ENCODE measurements at places on chromosomes 6 and 20. TPM values are rescaled to one million over a fixed set of nuclear protein-coding genes. Genes with fewer than 3 reads are reported as not detected.
A peak's percentile ranks its signal among the peaks of the same experiment; 100 is the strongest.

DNA sequence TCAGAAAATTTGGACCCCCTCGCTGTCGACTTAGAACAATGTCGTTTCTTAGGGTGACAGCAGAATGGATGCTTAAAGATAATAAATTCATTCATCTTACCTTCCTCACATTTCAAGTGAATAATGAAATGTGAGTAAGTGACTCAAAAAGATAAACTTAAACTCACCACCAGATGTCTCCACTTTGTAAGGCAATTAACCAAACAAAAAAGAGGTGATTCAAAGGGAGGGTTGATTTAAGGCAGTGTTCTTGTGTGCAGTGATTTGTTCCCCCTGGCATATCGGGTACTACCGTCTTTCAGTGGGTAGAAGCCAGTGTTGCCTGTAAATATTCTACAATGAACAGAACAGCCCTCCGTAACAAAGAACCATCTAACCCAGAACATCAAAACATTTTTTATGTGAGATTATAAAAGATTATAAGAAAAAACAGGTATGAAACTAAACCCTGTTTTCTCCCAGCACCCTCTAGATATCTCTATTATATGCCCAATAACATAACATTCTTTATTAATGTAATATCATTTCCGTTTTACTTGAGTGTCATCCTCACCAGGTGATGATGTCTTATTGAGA lies 589.7 kb downstream of the CBLN4 start:
- H3K4me3 ChIP-seq, result no peak overlapping the region
- no peak for DNase-seq
- no peaks in the 10 kb centered on the region for H3K36me3 ChIP-seq
- H3K27ac ChIP-seq, result no peak overlapping the region
- no peaks in the 10 kb centered on the region for H3K27me3 ChIP-seq

Gene LINC00237
- not detected for total RNA-seq

DNA sequence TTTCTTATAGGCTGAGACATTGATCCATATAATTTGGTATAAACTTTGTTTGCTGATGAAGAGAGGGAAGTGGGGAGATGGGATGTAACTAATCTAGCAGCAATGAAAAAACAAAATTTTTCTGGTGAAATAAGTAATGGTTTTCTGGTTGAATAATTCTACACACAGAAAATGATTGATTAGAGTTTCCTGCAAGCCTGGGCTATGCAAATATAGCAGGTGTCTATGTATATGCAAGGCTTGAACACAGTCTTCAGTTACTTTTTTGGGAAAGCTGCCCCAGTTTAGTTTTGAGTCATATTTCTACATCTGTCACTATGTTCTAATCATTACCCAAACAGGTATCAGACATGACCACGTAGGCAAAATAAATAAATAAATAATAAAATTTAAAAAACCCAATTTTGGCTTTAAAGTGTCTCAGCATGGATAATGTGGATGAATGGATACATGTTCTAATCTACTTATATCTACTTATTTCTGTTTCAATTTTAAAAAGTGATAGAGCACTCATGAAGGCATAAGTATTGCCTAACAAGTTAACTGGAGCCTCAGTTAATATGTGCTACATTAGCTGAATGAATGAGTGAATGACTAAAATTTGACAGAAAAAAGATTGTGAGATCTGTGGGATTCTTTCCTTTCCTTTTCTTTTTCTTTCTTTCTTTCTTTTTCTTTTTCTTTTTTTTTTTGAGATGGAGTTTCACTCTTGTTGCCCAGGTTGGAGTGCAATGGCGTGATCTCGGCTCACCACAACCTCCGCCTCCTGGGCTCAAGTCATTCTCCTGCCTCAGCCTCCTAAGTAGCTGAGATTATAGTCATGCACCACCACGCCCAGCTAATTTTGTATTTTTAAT lies 37.2 kb upstream of the TFB1M start:
- H3K27ac ChIP-seq, result no peak overlapping the region
- no peaks in the 10 kb centered on the region for H3K4me1 ChIP-seq
- H3K36me3 ChIP-seq, result peaks cover 3% of the 10 kb centered on the region
- H3K27me3 ChIP-seq, result no peaks in the 10 kb centered on the region

GRCh38 chr6:24477070-24477469 lies 12.3 kb downstream of the GPLD1 start:
- no peaks in the 10 kb centered on the region for H3K27me3 ChIP-seq
- H3K27ac ChIP-seq, result no peak overlapping the region
- no peak for DNase-seq
- H3K4me3 ChIP-seq, result no peak overlapping the region
- no peaks in the 10 kb centered on the region for H3K36me3 ChIP-seq

Gene AARS2
- total RNA-seq, result 19.4 TPM

Gene SLC22A2
- not detected for total RNA-seq

DNA sequence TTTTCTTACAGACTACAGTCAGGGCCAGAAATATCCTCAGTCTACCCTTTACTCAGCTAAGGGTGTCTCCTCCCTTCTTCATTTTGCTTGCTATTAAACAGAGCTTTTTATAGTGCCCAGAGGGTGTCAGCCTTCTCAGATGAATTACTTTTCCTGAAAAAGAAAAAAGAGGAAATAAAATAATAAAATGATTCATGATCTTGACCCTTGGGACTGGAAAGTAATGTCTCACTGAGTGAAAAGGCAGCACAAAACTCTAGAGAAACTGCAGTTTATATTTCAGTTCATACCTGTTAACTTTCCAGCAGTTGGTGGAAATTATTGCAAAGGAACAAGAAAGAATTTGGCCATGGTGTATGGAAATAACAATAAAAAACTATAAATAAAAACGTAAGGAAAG lies 170.6 kb downstream of the IBTK start:
- no peak overlapping the region for H3K27ac ChIP-seq
- H3K36me3 ChIP-seq, result no peaks in the 10 kb centered on the region
- H3K4me3 ChIP-seq, result no peak overlapping the region
- H3K27me3 ChIP-seq, result no peaks in the 10 kb centered on the region
- no peaks in the 10 kb centered on the region for H3K4me1 ChIP-seq

Gene CCN2
- not detected for total RNA-seq

Gene PACRG
- total RNA-seq, result 0.78 TPM

Gene GSS
- total RNA-seq, result 55.6 TPM

GRCh38 chr6:3236005-3236404 lies 8.6 kb upstream of the TUBB2B start:
- H3K4me1 ChIP-seq, result peaks cover 13% of the 10 kb centered on the region
- H3K4me3 ChIP-seq, result no peak overlapping the region
- H3K27me3 ChIP-seq, result peaks cover 65% of the 10 kb centered on the region
- H3K27ac ChIP-seq, result no peak overlapping the region
- no peaks in the 10 kb centered on the region for H3K36me3 ChIP-seq

Gene CLDN20
- not detected for total RNA-seq

DNA sequence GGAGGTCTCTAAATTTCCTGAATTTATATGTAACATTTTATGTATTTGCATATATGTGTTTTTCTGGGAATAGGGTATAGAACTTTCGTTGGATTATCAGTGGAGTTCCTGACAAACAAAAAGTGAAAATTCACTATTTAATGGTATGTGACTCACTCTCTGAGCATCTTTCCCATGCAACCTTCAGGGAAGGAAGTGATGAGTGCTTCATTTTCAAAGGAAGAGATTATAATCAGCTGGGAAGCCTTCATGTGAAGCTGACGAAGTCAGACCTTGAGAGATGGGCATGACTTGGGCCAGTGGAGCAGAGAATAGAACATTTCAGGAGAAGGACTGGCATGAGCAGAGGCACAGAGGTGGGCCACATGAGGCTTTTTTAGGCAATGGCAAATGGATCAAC lies 72.7 kb downstream of the FAXC start:
- H3K36me3 ChIP-seq, result no peaks in the 10 kb centered on the region
- DNase-seq, result no peak
- no peak overlapping the region for H3K4me3 ChIP-seq

Gene ZNF311
- 0.39 TPM for total RNA-seq

GRCh38 chr20:43420192-43420591 lies 37.5 kb upstream of the SRSF6 start:
- no peak overlapping the region for H3K4me3 ChIP-seq
- H3K4me1 ChIP-seq, result no peaks in the 10 kb centered on the region
- DNase-seq, result no peak
- no peak overlapping the region for H3K27ac ChIP-seq

DNA sequence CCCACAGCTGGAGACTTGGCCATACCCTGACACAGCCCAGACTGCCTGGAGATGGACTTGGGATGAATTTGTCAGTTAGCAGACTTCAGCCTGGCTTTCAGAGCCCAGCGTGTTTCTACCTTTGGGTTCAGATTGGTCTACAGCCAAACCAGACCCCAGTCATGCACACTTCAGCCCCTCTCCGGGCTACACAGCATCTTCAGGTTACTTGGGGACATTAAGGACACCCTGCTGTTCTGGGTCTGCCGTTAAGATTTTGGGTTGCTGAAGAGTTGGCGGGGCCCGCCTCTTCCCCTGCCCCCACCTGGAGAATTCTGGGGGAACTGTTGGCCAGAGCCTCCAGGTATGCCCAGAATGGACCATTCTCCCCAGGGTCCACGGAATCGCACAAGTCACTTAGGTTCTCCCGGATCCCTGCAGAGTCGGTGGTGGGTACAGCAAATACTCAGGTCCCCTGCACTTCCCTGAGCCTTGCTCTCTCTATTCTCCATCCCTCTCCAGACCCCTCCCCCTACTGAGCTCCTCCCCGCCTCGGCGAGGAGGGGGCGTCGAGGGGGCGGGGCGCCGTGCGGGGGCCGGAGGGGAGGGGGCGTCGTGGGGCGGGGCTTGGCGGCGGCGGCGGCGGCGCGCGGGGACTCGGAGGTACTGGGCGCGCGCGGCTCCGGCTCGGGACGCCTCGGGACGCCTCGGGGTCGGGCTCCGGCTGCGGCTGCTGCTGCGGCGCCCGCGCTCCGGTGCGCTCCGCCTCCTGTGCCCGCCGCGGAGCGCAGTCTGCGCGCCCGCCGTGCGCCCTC lies at the start of gene PTK7:
PTK7 (plus strand) TSS at position 645 of the 794 bp plus-strand sequence. CDS start 175 bp downstream, outside the sequence.
- peaks cover 7% of the 10 kb centered on the region for H3K4me1 ChIP-seq
- H3K27me3 ChIP-seq, result peaks cover 26% of the 10 kb centered on the region
- H3K36me3 ChIP-seq, result no peaks in the 10 kb centered on the region

Gene SPATS1
- not detected for total RNA-seq

Gene GGTLC1
- not detected for total RNA-seq

GRCh38 chr6:3533981-3534380 lies 77.1 kb upstream of the SLC22A23 start:
- no peaks in the 10 kb centered on the region for H3K36me3 ChIP-seq
- H3K4me1 ChIP-seq, result no peaks in the 10 kb centered on the region
- no peak overlapping the region for H3K4me3 ChIP-seq
- H3K27me3 ChIP-seq, result no peaks in the 10 kb centered on the region

DNA sequence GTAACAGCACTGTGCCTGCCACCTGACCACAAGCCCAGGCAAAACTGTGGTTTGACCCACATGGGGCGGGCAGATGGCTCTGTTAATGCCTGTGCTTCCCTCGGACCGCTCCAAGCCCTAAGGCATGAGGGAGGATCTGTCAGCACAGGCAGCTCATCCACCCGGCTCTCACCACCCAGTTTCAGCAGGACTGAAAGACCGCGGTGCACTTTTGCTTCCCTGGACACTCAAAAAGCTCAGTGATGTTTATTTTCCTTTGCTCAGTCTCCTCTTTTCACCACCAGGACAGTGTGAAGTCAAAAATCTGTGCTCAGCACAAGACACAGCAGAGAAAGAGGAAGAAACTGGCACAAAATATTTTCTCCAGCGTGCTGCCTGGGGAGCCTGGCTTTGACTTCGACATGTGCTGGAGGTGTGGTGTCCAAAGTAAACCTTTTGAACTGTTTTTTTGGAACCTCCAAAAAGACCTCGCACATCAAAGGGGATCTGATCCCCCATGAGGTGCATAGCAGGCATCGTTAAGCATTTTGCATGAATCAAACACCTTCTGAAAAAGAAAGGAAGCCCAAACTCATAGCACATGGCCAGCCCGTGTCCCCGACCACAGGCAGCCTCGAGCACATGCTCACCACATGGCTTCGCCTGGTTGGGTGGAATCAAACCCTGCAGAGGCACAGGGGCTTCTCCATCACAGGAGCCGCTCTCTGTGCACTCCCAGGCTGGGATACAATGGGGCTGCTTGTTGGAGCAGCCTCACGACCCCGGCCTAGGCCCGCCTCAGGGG lies 441.7 kb upstream of the JARID2 start:
- H3K27me3 ChIP-seq, result peaks cover 2% of the 10 kb centered on the region
- no peak for DNase-seq
- no peaks in the 10 kb centered on the region for H3K4me1 ChIP-seq
- peaks cover 6% of the 10 kb centered on the region for H3K36me3 ChIP-seq
- no peak overlapping the region for H3K4me3 ChIP-seq
- H3K27ac ChIP-seq, result no peak overlapping the region

GRCh38 chr6:63392092-63392724 lies 72.4 kb upstream of the LGSN start:
- no peak for DNase-seq
- H3K27me3 ChIP-seq, result no peaks in the 10 kb centered on the region
- no peak overlapping the region for H3K4me3 ChIP-seq
- no peaks in the 10 kb centered on the region for H3K4me1 ChIP-seq
- no peaks in the 10 kb centered on the region for H3K36me3 ChIP-seq

GRCh38 chr6:22332216-22332615 lies 35.4 kb upstream of the PRL start:
- H3K27ac ChIP-seq, result no peak overlapping the region
- H3K4me3 ChIP-seq, result no peak overlapping the region
- H3K27me3 ChIP-seq, result no peaks in the 10 kb centered on the region
- H3K4me1 ChIP-seq, result no peaks in the 10 kb centered on the region

DNA sequence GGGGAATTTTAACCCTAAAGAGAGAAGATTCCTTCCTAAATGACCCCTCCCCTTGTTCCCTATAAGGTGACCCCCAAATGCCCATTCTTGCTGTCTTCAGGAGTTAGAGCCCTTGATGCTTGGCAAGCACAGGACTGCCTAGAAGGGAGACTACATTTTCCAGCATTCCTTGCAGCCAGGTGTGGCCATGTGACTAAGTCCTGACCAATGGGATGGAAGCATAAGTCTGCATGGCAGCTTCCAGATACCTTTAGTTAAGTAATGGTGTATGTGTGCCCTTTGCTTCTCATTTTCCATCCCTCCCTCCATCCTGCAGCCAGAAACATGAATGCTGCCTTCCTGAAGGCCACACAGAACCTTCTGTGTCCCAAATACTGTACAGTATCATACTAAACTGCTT lies 5.5 kb downstream of the BFSP1 start:
- peaks cover 38% of the 10 kb centered on the region for H3K27me3 ChIP-seq
- peak; percentile 38 for DNase-seq
- H3K27ac ChIP-seq, result no peak overlapping the region
- peaks cover 5% of the 10 kb centered on the region for H3K4me1 ChIP-seq
- H3K4me3 ChIP-seq, result no peak overlapping the region

DNA sequence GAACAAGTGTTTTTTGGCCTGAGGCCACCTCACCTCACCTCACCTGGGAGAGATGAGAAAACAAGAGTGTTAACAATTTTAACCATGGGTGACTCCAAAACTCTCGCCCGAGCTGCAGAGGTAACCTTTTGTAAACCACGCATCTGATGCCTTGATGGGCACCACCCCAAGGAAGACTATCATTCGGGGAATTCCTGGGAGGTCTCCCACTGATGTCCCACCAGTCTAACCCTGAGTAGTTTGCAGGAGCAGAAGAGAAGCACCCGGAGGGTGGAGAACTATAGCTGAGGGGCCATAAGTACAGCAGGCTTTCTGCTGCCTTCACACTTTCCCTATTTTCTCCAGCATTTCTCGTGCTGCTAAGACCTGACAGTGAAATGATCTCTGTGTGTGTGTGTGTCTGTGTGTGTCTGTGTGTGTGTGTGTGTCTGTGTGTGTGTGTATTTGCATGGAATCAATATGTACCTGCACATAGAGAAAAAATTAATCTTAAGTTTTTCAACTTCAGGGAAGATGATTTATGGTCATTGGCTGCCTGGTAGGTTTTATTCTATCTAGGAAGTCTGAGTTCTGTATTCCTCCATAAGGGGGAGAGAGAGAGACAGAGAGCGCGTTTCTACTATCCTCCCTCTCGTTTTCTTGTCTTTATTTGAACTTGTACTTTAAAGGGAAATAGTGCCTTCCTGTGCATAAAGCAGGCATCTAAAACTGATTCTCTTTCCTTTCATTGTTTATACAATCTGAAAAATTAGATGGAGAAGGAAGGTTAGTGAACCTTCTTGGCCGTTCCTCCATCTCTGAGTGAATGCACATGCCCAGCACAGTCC lies 75.8 kb downstream of the CAP2 start:
- H3K27me3 ChIP-seq, result peaks cover 2% of the 10 kb centered on the region
- no peak for DNase-seq

Measured in activated CD8-positive, alpha-beta T cell treated with anti-CD3 and anti-CD28 coated beads, Interleukin-2, amount 10 ng/mL, durations not matched to agents 7 days and 5 days (primary cell).